ENCODE measurements at places on chromosomes 6 and 20.
A peak's percentile ranks its signal among the peaks of the same experiment; 100 is the strongest.

DNA sequence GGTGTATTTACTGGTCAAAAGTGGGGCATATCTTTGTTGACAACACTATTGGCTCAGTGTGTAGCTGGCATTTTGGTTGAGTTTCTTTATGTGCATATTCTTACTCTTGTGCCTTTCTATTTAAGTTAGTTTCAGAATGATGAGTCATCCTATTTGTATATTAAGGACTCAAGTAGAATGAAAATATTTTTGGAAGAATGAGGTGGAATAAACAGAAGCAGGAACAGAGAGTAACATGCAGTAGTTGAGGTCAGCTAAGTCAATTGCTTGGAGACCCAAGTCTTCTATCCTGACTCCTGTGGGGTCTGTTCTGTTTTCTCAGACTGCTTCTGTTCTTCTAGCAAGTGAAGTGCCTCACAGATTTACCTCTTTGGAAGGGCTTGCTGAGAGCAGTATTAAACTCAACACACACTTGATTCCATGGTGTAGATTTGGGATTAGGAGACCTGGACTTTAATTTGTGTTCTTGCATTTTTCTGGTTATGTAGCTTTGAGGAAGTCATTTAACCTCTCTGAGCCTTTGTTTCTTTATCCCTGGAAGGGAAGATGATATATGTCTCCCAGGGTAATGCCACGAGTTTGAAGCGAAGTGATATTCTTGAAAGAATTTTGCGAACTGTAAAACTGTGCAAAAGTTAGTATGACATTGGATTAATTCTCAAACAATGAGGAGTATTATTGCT lies 324.3 kb downstream of the QKI start:
- peak; percentile 55 for DNase-seq

GRCh38 chr20:37240337-37241067 lies 21.1 kb downstream of the GHRH start:
- no peak for DNase-seq

GRCh38 chr6:113971741-113972140 lies 793 bp upstream of the HDAC2 start:
- no peak for DNase-seq

DNA sequence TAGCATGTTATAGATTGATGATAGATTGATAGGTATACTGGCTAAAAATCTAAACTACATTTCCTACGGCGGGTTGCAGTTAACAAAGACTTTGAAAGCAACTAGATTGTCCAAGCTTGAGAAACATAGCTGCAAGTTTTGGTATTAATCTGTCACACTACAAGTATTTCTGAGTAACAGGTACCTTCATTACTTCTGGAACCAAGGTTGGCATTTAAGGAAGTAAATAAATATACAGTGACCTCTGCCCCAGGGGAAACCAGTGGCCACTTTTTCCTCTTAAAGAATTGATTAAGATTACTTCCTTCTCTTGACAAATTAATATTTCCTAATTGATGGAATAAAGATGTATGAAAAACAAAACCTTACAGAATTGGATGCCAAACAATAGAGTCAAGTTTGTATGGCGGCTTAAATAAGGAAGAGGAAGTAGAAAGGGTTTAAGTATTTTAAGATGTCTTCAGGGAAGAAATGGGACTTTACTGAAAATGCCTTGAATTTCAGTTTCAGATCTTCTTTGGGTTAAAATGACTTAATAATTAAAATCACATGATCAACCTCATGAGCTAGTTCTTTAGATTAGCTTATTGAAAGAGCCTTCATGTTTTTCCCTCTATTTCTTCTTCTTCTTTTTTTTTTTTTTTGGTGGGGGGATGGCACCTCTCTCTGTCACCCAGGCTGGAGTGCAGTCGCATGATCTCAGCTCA lies 132.8 kb downstream of the DOK5 start:
- no peak for DNase-seq

DNA sequence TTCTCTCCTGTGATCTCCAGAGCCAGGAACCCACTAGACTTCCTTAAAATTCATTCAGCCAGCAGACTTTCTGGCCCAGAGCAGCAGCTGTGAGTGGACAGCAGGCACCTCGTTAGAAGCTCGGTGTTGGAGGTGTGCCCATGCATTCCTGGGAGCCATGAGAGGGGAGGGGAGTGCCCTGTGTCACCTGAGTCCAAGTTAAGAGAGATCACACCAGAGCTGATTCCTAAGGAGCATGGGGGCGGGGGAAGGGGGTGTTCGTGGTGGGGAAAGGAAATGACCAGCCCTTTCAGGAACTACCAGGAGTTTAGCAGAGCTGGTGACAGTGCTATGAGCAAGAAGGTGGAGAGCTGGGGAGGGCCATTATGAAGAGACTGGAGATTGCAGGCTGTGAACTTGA lies 46.9 kb downstream of the GFRA4 start:
- peak; percentile 50 for DNase-seq

- no peak for DNase-seq
Measured at GRCh38 chr20:6165346-6165745, 42.5 kb upstream of the FERMT1 start.

GRCh38 chr6:165858586-165858985 lies 195.5 kb upstream of the PDE10A start:
- DNase-seq, result peak; percentile 44

DNA sequence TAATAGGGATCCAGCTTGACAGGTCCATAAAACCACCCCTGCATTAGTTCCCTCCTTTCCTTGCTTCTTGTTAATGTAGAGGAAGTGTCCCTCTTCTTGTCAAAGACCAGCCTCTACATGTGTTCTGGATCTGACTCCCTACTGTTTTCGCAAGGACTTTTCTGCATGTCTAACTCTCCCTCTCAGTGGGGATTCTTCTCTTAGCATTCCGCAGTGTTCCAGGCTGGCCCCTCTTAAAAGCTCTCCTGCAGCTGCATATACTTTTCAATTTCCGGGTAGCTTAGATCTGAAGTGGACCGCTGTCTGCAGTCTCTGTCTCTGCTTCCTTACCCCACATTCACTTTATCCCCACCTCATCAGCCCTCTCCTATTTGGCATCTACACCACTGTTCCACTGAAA lies 96.1 kb upstream of the MAN1A1 start:
- no peak for DNase-seq

DNA sequence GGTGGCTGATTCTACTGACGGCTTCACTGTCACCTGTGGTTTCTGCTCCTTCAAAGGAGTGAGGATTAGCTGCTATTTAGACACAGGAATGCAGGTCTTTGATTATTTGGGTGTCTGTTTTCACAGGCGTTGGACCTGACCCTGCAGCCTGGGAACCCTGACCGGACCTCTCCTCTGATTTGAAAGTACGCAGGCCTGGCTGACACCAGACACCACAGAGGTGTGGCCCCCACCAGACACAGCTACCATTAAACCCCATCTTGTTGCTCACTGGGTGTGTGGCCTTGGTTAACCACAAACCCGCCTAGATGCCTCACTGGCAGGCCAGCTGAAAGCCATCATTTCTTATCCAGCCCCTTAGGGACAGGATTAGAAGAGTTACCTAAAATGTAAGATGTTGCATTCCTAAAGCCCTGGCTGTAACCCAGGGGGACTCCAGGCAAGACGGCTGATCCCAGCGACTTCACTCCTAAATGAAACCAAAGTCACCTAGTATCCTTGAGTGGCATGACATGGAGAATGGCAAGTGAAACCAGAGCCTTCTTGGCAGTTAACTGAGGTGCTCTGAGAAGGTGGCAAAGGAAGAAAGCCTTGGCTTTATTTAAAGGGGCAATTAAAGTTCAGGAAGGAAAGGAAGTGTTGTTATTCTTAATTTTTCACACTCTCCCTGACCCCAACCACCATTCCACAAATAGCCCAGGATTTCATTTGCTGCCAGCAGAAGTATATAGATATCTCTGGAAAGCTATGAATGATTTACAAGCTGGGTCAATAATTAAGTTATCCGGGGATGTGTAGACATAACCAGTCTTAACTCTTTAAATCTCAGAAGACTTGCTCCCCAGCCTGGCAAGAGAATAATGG lies 169.9 kb downstream of the QRSL1 start:
- DNase-seq, result peak; percentile 26

DNA sequence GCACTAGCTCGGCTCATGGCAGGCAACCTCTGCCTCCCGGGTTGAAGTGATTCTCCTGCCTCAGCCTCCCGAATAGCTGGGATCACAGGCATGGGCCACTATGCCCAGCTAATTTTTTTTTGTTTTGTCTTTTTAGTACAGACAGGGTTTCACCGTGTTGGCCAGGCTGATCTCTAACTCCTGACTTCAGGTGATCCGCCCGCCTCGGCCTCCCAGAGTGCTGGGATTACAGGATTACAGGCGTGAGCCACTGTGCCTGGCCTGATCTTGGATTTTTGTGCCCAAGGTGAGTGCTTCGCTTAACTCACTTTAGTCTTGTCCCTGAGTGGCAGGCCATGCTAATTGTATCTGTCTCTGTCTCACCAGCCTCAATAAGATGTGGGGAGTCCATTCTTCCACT lies 78.6 kb downstream of the KCNB1 start:
- no peak for DNase-seq

GRCh38 chr6:148945301-148946021 lies 198.6 kb downstream of the UST start:
- DNase-seq, result no peak

DNA sequence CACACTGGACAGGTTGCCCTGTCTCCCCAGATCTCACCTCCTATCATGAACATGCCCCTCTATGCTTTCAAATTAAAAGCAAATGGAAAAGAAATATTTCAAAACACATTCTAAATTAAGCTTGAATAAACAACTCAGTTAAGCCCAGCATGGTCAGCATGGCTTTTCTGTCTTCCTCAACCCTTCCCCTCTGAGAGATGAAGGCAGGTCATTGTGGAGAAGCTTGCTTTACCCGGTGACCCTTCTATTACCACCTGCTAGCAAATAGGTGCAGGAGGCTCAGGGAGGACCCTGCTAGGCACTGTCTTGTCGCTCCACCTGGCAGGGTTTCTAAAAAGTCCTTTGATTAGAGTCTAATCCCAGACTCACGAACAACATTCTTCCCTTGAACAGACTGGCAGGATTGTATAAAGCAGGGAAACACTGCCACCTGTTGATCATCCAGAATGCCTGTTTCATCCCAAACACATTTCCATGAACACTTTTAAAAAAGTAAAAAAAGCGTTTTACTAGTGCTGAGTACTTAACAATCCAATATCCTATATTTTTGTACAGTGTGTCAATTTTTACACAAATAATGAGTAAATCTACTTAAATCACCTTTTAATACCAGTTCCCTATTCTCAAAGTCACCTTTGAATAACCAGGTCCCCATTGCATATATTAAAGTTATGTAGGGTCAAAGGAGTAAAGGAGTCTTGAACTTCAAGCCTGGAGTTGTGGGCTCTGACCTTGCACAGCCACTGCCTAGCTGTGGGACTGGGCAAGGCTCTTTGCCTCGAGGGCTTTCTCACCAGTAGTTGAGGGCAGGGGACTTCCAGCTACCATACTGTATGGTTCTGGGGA lies 75.5 kb downstream of the GPR6 start:
- peak; percentile 68 for DNase-seq

GRCh38 chr20:32945710-32946221 lies 58.5 kb downstream of the SUN5 start:
- peak; percentile 34 for DNase-seq

DNA sequence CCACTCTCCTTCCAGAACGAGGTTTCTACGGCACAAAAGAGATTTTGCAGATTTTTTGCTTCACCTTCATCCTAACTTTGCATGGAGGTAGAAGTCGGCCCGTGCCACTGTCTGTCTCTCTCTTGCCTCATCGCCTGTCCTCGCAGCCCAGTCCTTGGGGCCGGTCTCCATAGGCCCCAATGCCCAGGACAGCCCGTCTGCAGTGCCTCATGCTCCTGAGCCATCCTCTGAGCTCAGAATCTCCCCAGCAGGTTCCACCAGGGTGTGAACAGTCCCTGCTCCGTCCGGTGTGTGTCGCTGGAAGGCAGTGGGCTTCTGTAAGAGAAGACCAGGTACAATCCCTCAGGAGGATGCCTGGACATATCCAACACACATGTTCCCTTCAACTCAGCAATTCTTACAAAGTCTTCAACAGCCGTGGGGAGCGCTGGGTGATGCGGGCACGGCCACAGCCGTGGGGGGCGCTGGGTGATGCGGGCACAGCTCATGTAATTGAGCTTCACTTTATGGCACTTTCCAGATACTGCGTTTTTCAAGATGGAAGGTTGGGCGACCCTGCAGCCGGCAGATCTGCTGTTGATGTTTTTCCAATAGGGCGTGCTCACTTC lies 231.9 kb downstream of the DLL1 start:
- no peak for DNase-seq

GRCh38 chr6:87225511-87225910 lies 70.1 kb downstream of the ZNF292 start:
- no peak for DNase-seq

DNA sequence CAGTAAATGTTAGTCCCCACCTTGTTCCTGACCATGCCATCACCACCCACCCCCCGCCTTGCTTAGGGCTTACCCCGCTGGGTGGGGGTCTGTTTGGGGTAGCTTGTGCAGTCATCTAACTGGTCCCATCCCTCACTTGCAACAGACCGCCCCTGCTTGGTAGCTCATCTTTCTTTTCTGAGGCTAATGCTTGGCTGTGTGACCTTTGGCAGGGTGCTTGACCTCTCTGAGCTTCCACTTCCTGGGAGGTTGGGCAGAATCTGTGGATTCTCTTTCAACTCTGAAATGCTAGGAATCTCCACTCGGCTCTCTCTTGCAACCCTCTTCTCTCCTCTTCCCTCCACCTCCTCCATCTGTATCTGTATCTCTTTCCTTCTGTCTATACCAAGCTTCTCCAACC lies 70.4 kb downstream of the SLC2A10 start:
- DNase-seq, result no peak

DNA sequence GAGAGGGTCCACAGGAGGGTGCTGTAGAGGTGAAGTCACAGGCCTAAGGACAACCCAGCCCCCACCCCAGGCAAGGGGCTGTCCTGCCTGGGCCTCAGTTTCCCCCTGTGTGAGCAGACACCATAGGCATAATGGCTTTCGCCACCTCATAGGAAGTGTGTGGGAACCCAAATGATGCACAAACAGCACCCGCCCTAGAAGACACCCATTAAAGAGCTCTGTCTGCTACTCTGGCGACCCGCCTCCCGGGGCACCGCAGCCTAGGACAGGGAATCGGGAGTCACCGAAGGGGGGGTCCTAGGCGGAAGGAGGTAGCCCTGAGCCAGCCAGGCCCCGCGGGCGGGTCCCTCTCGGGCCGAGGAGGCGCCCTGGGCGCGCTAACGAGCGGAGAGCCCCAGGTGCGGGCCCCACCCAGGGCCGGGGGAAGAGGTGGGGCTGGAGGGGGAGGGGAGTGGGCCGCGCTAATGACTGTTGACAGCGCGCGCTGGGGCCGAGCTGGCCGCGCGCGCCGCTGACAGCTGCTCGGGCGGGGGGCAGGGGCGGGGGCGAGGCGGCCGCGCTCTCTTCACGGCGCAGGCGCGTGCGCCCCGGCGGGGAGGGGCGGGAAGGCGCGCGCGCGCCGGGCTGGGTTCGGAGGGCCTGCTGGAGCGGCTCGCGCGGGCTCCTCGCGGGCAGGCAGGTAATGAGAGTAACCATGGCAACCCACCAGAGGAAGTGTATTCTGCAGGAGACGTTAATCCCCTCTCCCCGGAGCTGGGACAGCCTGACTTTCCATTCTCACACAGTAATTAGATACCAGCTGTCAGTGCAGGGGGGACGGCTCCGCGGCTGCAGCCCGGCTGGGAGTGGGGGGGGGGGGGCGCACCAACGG lies 48.9 kb downstream of the NOL4L start:
- peak; percentile 6 for DNase-seq
